ENCODE measurements at places on chromosomes 13 and 19.
A peak's percentile ranks its signal among the peaks of the same experiment; 100 is the strongest.

GRCh38 chr19:1211494-1212234, 6.1 kb downstream of the STK11 start:
- no peak for DNase-seq

- no peak for DNase-seq
These were observed 556.3 kb upstream of the ARGLU1 start for GRCh38 chr13:107124129-107124718.

DNA sequence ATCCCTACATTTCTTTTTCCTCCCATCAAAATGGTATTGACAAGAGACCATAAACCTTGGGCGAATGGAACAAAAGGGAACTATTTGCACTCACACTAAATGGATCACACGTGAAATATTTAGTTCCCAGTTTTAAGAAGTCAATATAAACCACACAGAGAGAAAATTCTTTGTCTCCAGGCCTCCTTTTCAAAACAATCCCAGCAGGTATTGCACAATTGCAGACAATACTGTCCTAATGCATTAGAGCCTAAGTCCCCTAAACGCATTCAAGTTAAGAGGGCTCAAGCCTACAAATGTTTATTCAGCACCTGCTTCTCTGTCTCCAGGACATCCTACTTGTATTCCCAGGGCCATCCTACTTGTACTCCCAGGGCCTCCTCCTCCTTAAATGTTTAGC, 1.3 kb upstream of the B3GLCT start:
- no peak for DNase-seq

DNA sequence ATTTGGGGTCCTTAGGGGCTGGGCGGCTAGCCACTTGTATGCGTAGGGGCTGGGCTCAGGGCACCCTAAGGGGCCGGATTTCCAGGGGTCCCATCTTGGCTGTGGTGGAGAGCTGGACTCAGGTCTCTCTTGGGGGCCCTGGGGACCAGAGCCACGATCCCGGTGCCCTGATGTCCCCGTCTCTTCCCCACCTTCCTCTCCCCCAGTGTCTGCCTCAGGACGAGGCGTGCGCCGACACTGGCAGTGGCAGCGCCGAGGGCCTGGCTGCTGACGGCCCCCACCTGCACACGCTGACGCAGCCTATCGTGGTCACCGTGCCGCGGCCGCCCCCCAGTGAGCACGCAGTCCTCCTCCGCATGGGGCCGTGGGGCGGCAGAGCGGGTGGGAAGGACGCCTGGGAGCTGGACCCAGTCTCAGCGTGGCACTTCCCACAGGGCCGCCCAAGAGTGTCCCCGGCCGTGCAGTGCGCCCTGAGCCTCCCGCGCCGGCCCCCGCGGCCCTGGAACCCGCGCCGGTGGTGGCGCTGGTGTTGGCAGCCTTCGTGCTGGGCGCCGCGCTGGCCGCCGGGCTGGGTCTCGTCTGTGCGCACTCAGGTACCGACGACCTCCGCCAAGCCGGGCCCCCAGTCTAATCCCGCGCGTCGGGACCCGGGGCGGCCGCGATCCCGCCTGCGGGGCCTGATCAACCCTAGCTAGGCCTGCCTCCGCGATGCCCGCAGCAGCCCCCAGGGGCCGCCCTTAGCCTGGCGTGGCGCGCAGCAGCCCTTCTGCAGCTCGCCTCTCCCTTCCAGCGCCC, 2.7 kb upstream of the SNAPC2 start:
- peak; percentile 81 for DNase-seq

DNA sequence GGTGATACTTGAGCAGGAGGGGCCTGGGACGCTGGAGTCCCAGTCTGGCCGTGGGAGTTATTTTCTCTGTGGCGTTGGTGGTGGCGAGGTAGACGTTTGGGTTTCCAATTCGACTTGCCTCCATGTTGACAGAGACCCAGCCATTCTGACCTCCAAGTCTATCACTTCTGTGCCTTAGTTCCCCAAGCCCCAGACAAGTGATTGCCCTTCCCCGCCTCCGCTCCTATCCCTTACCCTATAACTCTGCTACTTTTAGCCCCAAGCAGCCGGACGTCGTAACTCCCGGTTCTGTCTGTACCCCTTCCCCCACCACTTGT, 549 bp downstream of the TIMM50 start:
- no peak for DNase-seq

DNA sequence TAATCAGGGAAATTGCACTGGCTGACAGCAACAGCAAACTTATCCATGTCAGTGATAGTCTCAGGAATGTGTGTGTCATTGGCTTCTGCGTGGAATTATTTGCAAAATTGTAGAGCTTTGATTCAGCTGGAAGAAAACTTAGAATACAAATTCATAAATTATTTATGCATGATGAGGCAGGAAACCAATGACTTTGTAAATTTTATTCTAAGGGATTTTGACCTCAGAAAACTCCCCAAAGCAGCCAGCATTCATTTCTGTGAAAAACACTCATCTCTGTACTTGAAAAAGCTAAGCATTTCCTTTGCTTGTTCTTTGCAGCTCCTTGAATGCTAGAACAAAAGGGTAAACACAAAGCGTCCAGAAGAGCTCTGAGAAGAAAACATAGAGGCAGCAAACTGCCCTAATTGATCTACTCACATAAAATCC, 162.4 kb downstream of the DCT start:
- no peak for DNase-seq

- no peak for DNase-seq
These were observed 37.7 kb downstream of the RAP2A start for GRCh38 chr13:97471711-97472110.

DNA sequence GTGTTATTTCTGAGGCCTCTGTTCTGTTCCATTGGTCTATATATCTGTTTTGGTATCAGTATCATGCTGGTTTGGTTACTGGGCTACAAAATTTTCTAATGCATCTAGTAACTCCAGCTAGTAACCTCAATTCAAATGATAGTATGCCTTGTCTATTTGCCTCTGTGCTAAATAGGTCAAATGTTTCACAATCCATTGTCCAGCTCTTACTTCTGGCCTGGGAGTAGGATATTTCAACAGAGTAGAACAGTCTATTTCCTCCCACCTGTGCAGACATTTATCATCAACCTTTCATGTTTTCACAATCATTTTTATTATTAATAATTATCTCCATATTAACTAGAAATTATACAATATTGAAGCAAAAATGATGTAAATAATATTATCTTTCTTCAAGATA, 18.1 kb upstream of the NDFIP2 start:
- DNase-seq = no peak

DNA sequence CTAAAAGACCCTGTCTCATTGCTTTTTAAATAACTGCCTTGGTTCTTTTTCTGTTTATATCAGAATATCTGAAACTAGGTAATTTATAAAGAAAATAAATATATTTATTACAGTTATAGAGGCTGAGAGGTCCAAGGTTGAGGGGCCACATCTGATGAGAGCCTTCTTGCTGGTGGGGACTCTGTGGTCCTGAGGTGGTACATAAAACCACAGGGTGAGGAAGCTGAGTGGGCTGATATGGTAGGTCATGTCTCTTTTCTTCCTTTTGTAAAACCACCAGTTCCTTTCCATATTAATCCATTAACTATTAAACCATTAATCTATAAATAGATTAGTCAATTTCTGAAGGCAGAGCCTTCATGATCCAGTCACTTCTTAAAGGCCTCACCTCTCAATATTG, 109.5 kb upstream of the SPRY2 start:
- DNase-seq = no peak

- DNase-seq = no peak
These were observed 2.2 kb downstream of the BCAM start for GRCh38 chr19:44811122-44811419.

- no peak for DNase-seq
These were observed 26.3 kb upstream of the KL start for GRCh38 chr13:32989942-32990341.

- DNase-seq = no peak
These were observed 3.1 kb downstream of the TSC22D1 start for GRCh38 chr13:44573071-44573470.

DNA sequence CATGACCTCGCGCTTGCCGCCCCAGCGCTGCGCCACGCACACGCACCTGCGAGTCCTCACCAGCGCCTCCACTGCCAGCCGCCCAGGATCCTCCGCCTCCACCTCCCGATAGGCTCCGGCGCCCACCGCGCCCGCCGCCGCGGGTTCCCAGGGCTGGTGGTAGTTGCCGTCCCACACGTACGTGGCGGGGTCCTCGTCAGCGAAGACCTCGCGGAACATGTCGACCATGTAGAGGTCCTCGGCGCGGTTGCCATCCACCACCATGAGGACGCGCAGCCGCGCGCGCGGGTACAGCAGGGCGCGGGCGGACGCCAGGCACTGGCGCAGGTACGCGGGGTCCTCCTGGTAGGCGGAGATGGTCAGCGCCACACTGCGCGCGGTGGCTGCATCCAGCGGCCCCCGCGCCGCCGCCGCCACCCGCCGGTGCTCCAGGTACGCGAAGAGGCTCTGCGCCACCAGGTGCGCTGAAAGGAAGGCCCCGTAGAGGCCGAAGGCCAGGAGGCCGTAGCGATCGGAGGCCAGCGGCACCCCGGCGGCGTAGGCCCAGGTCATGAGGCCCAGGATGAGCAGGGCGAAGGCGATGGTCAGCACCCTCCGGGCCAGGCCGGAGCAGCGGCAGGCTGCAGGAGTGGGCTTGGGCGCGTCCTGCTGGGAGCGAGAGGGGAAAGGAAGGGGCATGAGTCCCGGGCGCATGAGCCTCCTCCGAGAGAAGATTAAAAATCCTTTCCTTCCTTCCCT, 4.4 kb downstream of the HAS1 start:
- DNase-seq = no peak

GRCh38 chr19:17966550-17967256, at the start of gene KCNN1:
KCNN1 (plus strand) TSS chr19:17967107; CDS start chr19:17973889, 6,782 bp downstream.
- DNase-seq = peak; percentile 65

DNA sequence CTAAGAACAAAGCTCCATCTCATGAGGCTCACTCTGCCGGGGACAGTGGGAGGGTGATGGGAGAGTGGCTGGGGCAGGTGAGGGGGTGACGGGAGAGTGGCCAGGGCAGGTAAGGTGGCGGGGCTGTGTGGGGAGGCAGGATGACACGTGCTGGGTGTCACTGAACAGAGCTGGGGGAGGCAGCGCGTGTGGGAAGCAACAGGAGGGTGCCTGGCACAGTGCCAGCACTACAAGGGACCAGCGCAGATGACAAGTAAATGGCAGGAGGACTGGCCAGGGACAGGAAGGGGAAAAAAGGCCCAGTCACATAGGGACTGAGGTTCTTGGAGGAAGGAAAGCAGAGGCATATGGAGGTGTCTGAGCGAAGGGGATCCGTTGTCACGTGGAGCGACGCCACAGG, 129.9 kb downstream of the RNF17 start:
- DNase-seq = peak; percentile 23

- no peak for DNase-seq
These were observed 118.1 kb upstream of the SOX1 start for GRCh38 chr13:111948811-111949210.

Measured in BE2C (cell line).